ENCODE measurements at places on chromosomes 5 and 9.

DNA sequence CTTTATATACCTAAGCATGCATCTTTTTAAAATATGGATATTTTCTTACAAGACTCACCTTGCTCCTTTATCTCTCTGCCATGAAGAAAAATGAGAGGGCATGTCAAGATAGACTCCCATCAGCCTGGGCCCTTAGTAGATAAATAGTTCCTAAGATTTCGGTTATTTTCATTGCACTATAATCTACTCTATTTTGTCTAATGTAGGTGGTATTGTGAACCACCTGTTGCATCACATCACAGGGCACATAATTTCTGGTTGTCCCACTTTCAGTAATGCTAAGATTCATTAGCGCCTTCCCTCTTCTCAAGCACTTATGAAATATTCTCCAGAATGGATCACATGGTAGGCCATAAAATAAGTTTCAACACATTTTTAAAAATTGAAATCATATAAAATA, 202.5 kb upstream of the ADRA1B start:
- no peak for DNase-seq

GRCh38 chr5:19950897-19951296, 37.1 kb downstream of the CDH18 start:
- DNase-seq = no peak

- no peak for DNase-seq
Measured at GRCh38 chr9:111455638-111456037, 28.5 kb downstream of the ECPAS start.

GRCh38 chr5:80784451-80784850, 129.7 kb upstream of the DHFR start:
- DNase-seq = no peak

- no peak for DNase-seq
Measured at GRCh38 chr5:109908366-109908765, 218.6 kb downstream of the MAN2A1 start.

Measured in right hindlimb (tissue), 1 donor.